CD8-positive, alpha-beta T cell (primary cell): ENCODE measurements at places on chromosomes 13 and 19.

DNA sequence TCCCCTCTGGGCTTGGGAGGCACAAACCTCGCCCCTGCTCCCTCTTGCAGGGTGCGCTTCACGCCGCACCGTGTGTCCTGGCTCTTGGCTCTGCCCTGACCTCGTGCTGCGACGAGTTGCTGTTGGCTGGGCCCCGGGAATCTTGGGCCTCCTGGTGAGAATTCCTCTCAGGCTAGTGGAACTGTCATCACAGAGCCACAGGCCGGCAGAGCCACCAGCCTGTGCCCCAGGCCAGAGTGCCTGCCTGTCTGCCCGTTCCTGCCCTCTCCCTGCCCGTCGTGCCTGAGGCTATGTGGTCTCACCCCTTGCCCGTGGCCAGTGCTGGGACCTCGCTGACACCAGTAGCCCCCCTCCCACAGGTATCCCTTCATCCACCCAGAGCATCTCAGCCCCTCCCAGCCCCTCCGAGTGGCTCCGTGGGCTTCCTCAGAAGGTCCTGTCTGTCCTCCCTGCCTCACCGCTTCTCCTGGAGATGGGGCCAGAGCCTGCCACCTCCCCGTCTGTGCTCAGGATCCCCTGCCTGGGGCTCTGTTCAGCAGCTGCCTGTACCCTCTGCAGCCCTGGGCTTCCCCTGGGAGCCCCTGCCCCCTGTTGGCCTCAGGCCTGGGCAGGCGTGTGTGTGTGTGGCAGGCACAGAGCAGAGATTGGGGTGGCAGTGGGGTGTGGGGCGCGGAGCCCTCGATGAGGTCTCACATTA, 13.3 kb downstream of the NDUFB7 start:
- DNase-seq = no peak

- no peak for DNase-seq
Measured at GRCh38 chr19:23509686-23510450, 114.6 kb upstream of the ZNF91 start.

GRCh38 chr19:5960005-5961001, 17.6 kb downstream of the RANBP3 start:
- no peak for DNase-seq

DNA sequence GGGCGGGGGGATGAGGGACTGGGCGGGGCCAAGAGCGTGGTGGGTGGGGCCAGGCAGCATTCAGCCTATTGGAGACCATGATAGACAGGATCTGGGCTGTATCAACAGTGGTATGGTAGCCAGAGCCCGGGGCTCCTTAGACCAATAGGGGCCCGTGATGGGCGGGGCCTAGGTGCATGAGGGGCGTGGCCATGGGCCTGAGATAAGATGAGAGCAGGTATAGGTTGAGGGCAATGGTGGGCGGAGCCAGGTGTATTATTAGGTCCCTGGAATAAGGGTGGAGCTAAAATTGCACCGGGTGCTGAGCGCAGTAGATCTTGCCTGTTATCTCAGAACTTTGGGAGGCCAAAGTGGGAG, 5.3 kb downstream of the ABCA7 start:
- DNase-seq = peak; percentile 51

- DNase-seq = no peak
Measured at GRCh38 chr13:73001971-73002370, 56.8 kb upstream of the KLF5 start.

GRCh38 chr19:40752257-40752781, 1.3 kb downstream of the SNRPA start:
- no peak for DNase-seq

DNA sequence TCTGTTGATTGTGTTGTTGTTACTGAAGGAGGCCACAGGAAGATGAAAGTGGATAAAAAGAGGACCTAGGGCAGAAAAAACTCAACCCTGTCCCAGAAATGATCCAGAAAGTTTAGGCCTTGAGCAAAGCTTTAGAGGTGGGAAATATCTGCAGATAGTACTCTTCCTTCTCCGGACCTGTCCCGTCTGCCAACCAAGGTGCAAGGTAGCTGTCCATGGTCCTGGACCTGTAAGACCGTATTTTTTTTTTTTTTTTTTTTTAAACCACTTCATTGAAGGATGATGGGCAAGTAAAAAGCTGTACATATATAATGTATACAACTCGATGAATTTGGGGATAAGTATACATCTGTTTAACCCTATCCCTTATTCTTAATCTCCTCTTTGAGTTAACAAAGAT, 225.9 kb downstream of the OLFM4 start:
- DNase-seq = no peak

DNA sequence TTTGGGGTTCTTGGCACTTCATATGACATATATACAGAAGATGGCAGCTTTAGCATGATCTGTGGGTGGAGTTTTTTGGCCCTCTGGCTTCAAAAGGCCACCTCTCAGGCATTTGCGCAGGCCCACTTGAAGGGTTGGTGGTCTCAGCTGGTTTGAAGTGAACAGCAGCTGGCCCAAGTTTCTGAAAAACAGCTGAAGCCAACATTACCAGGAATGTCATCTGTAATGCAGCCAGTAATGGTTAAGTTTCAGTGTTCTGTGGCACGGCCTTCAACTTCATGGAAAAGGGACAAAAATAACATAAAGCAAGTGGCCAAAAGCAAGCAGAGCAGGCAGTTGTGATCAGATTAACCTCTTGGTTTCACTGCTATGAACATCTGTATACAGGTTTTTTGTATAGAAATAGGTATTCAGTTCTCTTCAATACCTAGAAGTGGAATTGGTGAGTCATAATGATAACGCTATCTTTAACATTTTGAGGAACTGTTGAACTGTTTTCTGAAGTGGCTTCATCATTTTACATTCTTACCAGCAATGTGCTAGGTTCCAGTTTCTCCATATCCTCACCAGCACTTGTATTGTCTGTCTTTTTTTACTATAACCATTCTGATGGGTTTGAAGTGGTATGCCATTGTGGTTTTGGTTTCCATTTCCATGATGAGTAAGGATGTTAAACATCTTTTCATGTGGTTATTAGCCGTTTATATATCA, 245.4 kb downstream of the SHISA2 start:
- no peak for DNase-seq

GRCh38 chr19:17949956-17950309, 17.0 kb upstream of the KCNN1 start:
- DNase-seq = no peak

DNA sequence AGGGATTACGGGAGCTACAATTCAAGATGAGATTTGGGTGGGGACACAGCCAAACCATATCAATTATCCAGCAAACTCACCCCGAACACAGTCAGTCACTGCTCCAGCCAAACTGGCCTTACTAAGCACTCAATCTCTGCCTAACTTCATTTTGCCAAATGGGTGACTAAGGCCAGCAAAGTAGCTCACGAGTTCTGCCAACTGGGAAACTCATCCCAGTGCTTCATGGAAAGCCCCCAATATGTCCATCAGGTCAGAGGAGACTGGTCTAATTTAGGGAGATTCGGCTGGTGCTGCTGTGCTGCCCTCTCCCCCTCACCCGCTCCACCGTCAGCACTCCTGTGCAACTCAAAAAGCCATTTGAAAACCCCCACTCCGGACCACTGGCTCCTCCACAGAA, 324.0 kb downstream of the FOXO1 start:
- no peak for DNase-seq

GRCh38 chr19:50327013-50327412, 2.2 kb downstream of the KCNC3 start:
- no peak for DNase-seq

DNA sequence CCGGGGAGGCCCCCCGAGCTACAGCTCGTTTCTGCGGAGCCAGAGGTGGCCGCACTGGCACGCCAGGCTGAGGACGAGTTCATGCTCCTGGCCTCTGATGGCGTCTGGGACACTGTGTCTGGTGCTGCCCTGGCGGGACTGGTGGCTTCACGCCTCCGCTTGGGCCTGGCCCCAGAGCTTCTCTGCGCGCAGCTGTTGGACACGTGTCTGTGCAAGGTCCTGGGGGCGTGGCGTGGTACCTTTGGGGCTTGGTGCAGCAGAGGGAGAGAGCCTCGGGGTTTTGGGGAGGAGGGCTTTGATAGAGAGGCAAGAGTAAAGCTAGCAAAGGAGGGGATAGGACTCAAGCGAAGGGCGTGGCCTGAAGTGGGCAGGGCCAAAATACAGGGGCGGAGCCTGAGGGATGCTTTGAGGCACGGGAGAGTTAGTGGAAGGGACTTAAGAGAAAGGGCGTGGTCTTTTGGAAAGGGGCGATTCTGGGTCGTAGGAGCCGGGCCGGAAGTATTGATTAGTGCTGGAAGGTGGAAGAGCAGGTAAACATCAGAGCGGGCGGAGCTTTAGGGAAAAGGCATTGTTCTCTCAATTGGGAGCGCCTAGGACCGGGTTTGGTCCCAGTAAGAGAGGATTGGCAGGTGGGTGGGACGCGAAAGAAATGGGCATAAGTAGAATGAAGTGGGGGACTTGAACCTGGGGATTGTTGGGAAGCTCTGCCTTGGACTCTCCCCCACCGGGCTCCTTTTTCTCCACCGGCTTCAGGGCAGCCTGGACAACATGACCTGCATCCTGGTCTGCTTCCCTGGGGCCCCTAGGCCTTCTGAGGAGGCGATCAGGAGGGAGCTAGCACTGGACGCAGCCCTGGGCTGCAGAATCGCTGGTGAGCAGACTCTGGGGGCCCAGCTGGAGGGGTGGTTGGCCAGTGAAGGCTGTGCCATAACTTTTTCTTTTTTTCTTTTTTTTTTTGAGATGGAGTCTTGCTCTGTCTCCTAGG, 1.2 kb downstream of the PPM1N start:
- no peak for DNase-seq

GRCh38 chr13:112967686-112968379, 1.2 kb upstream of the MCF2L start:
- no peak for DNase-seq

GRCh38 chr13:34249546-34250039, 431.6 kb downstream of the RFC3 start:
- DNase-seq = no peak

- DNase-seq = no peak
Measured at GRCh38 chr13:99564386-99564785, 63.1 kb downstream of the TM9SF2 start.

GRCh38 chr13:22369840-22370239, 699.0 kb downstream of the FGF9 start:
- DNase-seq = no peak

DNA sequence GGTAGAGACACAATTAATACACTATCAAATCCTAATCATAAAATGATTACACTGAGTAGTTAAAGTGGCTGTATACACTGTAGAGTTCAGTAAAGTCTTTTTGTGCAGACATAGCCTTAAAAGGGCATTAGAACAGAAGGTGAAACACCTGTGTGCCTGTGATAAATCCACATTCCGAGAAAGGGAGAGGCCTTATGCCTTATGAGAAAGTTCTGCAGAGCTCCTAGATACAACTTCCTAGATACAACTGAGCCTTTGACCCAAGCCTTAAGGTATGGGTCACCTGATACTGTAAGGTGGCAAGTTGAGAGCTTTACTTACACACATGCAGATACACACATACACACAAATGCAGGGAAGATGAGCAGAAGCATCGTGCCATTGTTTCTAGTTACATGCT, 6.3 kb downstream of the SERP2 start:
- no peak for DNase-seq

GRCh38 chr13:92735909-92736308, 490.7 kb upstream of the GPC6 start:
- DNase-seq = no peak

- DNase-seq = no peak
Measured at GRCh38 chr13:78036841-78037240, 118.2 kb upstream of the EDNRB start.

- DNase-seq = no peak
Measured at GRCh38 chr19:32464279-32464678, 58.7 kb downstream of the DPY19L3 start.

DNA sequence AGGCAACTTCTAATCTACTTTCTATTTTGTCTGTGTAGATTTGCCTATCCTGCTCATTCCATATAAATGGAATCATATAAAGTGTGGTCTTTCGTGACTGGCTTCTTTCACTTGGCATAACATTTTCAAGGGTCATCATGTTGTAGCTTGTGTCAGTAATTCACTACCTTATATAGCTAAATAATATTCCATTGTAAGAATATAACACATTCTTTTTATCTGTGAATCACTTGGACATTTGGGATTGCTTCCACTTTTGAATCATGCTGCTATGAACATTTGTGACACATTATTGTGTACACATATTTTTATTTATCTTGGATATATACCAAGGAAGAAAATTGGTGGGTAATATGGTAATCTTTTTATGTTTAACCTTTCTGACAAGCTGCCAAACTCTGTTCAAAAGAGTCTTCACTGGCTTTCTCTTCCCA, 89.0 kb upstream of the CSNK1A1L start:
- no peak for DNase-seq

GRCh38 chr19:46144756-46145155, 3.3 kb upstream of the IGFL2 start:
- no peak for DNase-seq

- DNase-seq = no peak
Measured at GRCh38 chr13:40159736-40160135, 504.3 kb downstream of the COG6 start.

DNA sequence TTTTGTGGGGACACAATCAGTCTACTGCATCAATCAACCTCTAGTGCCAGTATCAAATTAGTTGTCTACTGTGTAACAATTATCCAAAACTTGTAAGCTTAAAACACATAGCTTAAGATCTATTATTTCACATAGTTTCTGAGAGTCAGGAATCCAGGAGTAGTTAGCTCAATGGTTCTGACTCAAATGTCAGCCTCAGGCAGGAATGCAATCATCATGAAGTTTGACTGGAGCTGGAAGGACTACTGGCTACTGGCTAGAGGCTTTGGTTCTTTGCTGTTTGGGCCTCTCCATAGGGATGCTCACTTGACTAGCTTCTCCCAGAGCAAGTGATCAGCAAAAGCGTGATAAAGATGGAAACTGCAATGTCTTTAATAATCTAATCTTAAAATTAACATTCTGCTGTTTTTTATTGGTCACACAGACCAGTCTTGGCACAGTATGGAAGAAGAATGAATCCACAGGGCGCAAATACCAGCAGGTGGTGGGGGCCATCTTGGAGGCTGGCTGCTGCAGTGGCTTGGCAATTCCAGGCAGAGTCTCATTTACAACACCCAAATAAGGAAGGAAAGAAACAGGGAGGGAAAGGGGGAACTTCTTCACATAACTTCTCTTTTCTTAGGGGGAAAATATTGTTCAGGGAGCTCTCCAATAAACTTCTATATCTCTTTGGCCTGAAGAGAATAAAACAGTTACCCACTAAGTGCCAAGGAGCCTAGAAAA, 15.7 kb downstream of the CAB39L start:
- DNase-seq = no peak

- DNase-seq = no peak
Measured at GRCh38 chr13:98096059-98096458, 46.8 kb upstream of the FARP1 start.

GRCh38 chr13:33206945-33207614, 78.5 kb downstream of the STARD13 start:
- DNase-seq = no peak

GRCh38 chr13:77715233-77715891, 17.9 kb downstream of the SLAIN1 start:
- DNase-seq = no peak

GRCh38 chr13:20400774-20401173, 124.9 kb downstream of the CRYL1 start:
- no peak for DNase-seq
